ENCODE measurements at places on chromosomes 7 and 10.

DNA sequence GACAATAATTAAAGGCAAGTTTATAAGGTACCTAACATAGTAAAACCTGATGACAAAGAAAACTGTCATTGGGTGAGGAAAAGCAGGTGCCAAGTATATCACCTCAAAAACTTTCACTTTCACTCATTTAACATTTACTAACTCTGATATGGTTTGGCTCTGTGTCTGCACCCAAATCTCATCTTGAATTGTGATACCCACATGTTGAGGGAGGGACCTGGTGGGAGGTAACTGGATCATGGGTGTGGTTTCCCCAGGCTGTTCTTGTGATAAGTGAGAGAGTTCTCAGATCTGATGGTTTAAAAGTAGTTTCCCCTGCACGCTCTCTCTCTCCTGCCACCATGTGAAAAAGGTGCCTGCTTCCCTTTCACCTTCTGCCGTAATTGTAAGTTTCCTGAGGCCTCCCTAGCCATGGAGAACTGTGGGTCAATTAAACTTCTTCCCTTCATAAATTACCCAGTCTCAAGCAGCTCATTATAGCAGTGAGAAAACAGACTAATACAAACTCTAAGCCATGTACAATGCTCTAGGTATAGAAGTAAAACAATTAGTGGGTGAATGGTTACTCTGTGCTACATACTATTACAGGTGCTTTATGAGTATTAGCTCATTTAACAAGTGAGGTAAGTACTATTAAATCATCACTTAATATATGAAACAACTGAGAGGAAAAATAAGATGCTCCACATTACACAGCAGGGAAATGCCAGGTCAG is 199.0 kb downstream of the CHCHD3 start:
- no peak for DNase-seq

DNA sequence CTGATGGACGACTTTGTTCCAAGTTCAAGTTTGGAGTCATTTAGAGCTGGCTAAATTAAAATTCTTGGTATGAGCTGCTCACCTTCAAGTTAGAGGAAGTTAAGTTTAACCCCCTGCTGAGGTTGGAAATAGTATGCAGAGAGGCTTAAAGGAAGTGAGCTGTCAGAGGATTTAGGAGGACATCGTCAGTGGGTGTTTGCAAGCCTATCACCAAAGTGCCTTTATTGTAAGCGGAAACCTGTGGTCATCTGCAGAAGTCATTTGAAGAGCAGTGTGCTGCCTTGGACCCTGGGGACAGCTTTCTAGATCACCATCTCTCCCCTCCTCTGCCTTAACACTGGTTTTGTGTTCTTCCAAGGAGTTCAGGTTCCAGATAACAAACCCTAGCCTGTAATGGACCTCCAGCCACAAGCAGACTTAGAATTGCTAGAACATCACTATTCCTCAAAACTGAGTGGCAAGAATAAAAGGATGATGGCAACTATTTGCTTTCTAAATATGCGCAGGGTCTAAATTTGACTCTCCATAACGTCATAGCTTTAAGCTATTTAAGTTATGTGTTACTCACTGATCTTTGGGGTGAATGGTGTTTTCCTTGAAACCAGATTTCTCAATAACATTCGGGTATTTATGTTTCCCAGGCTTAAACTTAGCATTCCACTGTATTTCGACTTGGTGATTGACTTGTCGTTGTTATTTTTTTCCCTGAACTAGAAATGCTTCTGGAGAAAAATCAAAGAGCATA is 93.4 kb downstream of the SLC39A12 start:
- no peak for DNase-seq

DNA sequence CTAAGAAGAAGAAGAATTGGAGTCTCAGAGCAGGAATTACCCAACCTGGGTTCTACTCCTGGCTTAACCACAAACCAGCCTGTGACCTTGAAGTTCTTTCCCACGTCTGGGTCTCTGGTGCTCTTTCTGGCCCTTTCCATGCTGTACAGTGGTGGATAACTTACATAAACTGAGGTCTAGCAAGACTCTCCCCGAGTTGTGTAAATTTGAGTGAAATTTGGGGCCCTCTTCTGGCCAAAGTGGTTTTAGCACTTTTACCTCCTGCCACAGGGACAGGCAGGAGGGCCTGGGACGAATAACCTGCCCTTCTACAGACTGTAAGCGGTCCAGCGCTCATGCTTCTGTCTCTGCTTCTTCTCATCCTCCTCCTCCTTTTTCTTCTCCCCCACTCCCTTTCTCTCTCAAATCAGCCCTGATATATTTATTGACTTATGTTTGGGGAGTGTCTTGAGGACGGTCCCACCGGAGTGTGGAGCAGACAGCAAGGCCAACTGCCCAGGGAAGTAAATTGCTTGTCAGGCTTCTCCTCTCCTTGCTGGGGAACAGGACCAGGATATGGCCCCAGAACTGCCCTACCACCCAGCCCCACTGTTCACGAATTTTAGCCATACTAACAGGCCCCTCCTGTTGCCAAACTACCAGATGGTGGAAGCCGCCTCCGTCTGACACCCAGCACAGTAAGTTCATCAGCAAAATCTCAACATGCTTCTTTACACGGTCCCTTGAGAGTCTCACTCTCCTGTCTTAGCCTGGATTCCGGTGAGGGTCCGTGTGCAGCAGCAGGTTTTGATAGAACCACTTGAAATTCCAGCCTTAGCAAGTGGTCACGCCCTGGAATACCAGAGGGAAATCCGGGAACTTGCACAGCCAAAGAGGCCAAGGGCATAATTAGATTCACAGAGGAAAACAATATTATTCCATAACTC is 4.0 kb upstream of the SH3PXD2A start:
- DNase-seq, result peak; percentile 69

GRCh38 chr10:4882704-4883078 is 56.7 kb downstream of the AKR1E2 start:
- DNase-seq, result no peak

DNA sequence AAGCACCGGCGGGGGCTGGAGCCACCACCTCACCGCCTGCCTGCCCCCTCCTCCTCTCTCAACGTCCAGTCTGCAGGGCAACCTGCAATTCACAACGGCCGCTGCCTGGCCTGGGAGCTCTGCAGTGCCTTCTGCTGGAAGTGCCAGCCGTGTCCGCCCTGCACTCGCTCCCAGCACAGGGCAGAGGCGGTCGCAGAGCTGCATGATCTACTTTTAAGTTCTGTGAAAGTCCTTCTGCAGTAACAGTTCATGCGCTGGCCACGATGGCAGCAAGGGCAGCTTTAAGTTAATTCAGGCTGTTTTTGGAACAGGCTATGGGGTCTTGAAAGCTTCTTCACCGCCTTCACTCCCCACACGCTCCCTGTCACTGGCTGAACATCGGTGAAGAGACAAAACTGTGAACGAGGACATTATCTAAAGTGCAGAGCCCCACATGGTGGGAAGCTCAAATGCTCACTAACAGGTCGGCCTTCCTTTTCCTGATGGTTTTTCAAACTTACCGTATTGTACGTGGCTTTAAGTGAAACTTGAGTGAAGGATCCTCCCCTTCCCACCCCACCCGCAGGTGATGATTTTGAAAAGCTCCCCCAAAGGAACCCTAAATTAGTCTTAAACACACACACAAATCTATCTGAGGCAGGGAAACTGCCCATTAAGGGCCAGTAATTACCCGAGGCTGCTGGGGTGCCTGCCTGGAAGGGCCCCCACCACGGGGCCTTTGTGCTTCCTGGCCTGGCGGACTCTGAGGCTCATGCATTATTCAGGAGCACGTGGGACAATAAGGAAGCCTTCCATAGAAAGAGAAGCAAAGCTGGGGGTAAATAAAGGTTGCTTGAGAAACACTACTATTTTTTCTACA is 504.3 kb downstream of the DNAJB6 start:
- DNase-seq, result no peak

DNA sequence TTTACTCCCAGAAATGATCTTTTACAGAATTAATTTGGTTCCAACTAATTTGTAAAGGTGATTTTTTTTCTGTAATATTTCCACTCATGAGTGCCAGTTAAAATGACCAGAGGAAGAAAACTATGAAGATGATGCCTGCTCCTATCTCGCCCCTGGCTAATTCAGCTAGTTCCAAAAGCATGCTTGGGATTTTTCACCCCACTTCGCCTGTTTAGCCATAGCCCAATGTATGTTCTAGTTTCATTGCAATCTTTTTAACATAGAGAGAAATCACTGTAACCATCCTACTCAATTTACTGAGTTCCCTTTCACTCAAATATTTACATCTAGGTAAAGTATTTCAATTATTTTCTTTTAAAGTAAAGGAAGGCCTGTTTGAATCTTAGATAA is 23.0 kb upstream of the STK17A start:
- no peak for DNase-seq

DNA sequence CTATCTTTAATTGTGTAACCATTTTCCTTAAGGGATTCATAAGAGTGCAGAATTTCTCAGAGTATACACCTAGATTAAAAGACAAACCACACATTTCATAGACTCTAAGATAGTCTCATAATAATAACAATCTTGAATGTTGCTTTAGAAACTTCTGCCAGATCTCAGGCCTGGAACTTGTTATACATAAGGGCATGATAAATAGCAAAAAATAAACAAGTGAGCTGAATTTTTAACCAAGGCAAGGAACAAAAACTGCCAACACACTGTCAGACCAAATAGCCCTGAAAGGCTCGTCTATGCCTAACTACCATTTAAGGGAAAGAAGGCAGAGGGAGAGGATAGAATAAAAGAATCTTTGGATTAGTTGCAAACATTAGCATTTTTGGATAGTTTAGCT is 65.8 kb upstream of the SEMA3C start:
- DNase-seq, result no peak

Data from RWPE1 (cell line).